ENCODE measurements at places on chromosomes 2 and 18.

- no peak for DNase-seq
Measured at GRCh38 chr18:66211749-66212148, 392.1 kb downstream of the CDH19 start.

- no peak for DNase-seq
Measured at GRCh38 chr18:30132959-30133358, 909.6 kb downstream of the DSC3 start.

- DNase-seq: no peak
Measured at GRCh38 chr2:82013641-82014040, 1709.1 kb upstream of the LRRTM1 start.

DNA sequence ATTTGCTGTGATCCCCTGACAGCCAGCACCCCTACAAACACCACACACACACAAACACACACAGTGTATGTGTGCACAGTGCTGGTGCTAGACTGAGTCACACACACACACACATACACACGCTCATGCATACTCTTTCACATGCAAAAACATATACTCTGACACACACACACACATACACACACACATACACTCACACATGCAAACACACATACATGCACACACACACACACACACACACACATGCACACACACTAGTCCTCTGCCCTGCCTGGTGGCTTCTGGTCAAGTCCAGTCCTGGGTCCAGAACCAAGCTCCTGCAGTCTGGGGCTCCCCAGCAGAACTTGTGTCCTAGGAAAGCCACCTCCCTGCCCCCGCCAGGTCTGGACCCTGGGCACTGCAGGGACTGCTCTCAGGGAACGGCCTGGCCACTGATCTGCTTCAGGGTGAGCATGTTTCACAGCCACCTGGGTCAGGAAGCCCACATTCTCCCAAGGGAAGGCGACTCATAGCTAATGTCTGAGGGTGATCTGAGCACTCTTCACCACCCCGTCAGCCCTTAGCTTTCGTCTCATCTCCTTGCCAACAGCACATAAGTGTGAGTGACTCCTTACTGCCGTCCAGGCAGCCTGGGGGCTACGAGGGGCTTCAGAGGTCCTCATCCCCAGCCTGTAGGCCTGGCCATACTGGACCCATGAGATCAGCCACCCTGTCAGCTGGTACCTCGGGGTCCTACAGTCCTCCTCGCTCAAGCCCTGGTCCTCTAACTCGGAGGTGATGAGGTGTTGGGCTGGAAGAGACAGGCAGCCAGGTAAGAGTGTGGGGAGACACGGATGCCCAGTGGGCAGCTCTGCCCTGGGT is 88.1 kb downstream of the MCFD2 start:
- no peak for DNase-seq

- no peak for DNase-seq
Measured at GRCh38 chr2:137748533-137748932, 215.7 kb upstream of the HNMT start.

- DNase-seq: peak; percentile 72
Measured at GRCh38 chr2:172095146-172095904, 7.4 kb downstream of the DLX2 start.

- no peak for DNase-seq
Measured at GRCh38 chr18:48186131-48186766, 222.9 kb downstream of the ZBTB7C start.

DNA sequence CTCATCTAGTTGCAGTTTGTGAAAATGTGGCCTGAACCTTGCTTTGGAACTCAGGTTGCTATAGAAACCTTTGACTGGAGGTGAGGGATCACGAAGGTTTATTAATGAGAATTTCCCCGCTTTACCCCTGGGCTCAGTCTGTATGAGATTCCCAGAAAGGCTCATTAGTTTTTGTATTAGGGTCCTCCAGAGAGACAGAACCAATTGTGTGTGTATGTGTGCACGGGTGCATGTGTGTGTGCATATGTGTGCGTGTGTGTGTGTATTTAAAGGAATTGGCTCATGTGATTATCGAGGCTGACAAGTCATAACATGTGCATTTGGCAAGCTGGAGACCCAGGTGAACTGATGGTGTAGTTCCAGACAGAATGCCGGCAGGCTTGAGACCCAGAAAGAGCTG is 113.8 kb upstream of the DLX2 start:
- no peak for DNase-seq

GRCh38 chr2:66212749-66213148 is 222.2 kb upstream of the MEIS1 start:
- no peak for DNase-seq

GRCh38 chr2:101380376-101380775 is 6.9 kb downstream of the CREG2 start:
- no peak for DNase-seq

DNA sequence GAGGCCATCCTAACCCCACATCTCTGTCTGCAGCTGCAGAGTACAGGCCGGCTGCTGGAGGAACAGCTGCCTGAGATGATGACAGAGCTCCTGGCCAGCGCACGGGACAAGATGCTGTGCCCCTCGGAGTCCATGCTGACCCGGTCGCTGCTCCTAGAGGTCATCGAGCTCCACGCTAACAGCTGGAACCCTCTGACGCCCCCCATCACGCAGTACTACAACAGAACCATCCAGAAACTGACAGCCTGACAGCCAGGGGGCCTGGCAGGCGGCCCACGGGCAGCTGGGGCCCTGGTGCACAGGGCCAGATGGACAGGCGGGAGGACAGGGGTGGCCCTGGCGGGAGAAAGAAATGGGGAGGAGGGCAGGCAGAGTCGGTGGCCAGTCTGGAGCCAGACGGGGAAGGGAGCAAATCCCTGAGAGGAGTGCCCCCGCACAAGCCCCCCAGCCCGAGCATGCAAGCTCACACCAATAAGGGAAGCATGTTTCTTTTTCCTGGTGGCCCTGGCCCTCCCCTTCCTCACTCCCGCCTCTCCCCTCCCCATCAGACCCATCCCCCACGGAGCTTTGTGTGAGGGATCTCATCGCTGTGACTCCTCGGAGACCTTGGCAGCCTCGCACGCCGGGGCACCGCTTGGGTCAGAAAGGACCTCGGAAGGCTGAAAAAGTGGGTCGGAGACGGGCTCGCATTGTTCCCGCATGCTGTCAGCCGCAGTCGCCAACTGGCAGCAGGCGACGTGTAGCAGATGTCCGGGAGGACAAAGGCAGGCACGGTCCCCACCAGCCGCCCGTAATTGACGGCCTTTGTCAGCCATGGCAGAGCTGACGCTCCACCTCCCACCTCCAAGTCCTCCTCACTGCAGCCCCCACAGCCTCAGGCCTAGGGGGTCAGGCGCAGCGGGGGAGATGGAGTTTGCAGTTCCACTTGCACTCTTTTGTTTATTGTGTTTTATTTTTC is 91.2 kb downstream of the SMAD7 start:
- DNase-seq: no peak

GRCh38 chr2:109312902-109313301 is 183.9 kb downstream of the SH3RF3 start:
- no peak for DNase-seq

DNA sequence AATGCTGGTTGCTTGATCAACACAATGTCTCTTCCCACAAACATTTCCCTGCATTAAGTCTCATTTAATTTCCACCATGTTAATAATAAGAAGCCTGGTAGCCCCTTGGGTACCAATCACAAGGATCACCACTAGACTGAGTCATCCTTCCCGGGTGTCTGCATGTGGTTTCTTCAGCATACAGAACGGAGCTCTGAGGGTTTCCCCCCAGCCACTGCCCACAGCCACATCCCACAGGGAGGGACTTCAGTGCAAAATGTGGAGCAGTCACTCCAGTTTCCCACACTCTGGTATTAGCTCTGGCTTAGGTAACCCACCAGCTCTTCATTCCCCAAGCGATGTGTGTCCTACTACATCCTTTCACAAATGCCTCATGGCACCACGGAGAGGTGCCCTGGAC is 42.7 kb upstream of the POLE4 start:
- peak; percentile 61 for DNase-seq

- DNase-seq: no peak
Measured at GRCh38 chr2:39786761-39787522, 7.9 kb upstream of the THUMPD2 start.

DNA sequence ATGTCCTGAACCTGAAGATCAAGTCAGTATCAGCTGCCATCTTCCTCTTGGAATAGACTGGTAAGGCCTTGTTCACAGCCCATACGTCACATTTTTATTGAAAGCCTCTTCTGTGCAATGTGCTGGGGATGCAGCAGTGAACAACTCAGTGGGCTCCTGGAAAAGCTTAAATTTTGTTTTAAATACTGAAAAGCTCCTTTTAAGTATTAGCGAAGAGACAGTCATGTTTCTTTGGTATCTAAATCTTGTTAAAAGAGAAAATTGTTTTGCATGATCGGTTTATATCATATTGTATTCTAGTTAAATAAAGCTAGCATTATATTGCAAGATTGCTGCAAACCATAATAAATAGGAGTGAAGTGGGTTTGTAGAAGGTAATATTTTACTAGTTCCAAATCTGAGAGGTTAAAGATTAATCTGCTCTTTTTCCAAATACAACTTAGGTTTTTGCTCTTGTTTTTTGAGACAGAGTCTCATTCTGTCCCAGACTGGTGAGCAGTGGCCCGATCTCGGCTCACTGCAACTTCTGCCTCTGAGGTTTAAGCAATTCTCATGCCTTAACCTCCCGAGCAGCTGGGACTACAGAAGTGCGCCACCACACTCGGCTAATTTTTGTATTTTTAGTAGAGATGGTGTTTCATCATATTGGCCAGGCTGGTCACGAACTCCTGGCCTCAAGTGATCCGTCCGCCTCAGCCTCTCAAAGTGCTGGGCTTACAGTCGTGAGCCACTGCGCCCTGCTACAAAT is 1.6 kb upstream of the RMDN2 start:
- no peak for DNase-seq

- DNase-seq: no peak
Measured at GRCh38 chr2:119137502-119137901, 21.0 kb downstream of the C1QL2 start.

DNA sequence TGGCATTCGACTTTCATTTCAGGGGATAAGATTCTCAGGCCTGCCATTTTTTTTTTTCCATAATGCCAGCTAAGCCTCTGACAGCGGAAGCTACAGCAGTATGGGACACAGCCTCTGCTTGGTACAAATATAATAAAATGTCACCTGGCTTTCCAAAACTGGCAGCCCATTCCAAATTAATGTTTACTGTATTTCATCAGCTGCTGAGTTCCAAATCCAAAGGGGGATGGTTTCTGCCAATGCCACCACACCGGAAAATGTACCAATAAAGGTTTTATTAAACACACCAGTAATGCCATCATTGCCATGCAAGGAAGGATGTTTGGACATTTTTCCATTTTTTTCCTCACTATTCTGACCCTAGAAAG is 275.8 kb upstream of the CCDC68 start:
- no peak for DNase-seq

DNA sequence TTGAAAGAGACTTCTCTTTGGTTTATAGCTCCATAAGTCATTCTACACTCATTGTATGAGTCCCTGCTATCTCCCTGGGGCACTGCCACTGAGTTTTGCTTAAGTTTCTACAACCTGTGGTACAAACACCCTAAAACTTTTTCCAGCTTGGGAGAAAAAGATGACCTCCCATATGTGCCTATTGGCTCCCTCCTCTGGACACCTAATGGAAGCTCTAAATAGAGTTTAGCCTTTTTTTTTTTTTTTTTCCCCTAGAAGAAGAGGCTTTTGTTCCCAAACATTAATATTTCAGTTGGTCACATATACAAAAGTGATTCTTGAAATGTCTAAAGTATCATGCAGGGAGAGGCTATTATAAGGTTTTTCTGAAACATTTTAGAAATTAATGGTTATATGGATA is 547.2 kb upstream of the TMEFF2 start:
- no peak for DNase-seq

- DNase-seq: no peak
Measured at GRCh38 chr18:54813977-54814565, 14.2 kb upstream of the RAB27B start.

- no peak for DNase-seq
Measured at GRCh38 chr2:234789556-234790325, 162.1 kb upstream of the SH3BP4 start.

- peak; percentile 75 for DNase-seq
Measured at GRCh38 chr2:38959938-38960608, 70.4 kb downstream of the ARHGEF33 start.

DNA sequence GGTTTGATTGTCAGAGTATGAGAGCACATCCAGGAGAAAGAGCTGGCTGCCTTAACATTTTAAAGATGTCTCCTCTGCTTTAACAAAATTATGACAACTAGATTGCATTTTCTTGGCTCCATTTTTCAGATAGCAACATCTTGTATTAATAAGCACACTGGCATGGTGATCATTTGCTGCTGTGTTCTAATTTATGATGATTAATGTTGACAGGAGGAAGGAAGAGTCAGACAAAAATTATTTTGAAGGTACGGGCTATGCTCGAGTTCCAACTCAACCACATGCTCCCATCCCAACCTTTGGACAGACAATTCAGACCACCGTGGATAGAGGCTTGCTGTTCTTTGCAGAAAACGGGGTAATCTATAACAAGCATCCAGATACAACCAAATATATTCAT is 98.2 kb upstream of the TTC39C start:
- DNase-seq: no peak

- no peak for DNase-seq
Measured at GRCh38 chr2:71597756-71598155, 144.4 kb downstream of the DYSF start.

DNA sequence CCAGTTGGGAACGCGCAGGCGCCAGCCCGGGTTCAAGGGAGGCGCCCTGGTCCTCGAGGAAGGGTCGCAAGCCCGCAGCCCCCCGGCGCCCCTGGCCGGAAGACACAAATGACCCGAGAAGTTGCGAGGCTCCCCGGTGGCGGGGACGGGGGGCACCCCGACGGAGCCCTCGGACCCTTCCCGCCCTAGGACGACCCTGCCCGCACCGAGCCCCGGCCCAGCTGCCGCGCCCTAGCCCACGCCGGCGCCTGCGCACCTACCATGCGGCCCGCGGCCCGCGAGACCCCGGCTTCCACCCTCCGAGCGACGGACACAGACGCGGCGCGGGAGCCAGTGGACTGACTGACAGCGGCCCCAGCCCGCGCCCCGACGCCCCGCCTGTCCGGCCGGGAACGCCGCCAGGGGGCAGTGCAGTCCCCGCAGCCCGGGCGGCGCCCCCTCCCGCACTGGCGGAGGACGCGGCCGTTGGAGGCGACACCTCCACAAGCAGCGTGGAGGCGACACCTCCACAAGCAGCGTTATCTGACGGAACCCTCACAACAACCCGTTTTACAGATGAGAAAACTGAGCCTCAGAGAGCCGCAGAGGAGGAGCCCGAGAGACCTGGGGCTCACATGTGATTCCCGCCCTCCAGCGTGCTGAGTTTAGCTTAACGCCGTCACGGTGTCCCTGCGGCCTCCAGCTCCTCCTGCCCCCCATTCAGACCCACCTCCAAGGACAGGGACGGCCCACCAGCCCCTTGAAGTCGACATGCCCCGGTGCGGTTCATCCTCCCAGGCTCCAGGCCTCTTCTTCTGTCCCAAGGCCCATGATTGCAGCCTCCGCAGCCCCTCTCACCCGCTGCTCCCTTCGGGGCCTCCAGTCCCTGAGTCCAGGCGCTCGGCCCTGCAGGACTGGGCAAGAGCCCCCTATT is at the start of gene NMUR1:
TSS of gene NMUR1 (minus strand) at position 347 of the 913 bp plus-strand sequence. CDS start at position 263, 84 bp downstream.
- peak; percentile 83 for DNase-seq

All from stimulated activated CD8-positive, alpha-beta memory T cell treated with anti-CD3 and anti-CD28 coated beads, Interleukin-4, amount 100 ng/mL, for 48 hours (primary cell).